Renal cortex interstitium (tissue), 15 donors: ENCODE measurements at places on chromosomes 12 and 14. TPM values are rescaled to one million over a fixed set of nuclear protein-coding genes. Genes with fewer than 3 reads are reported as not detected.

GRCh38 chr12:75937486-75937885 is 94.1 kb downstream of the PHLDA1 start:
- no peak for DNase-seq

- no peak for DNase-seq
Measured at GRCh38 chr14:96622926-96623325, 120.7 kb downstream of the PAPOLA start.

- no peak for DNase-seq
Measured at GRCh38 chr14:44438221-44438620, 68.9 kb downstream of the FSCB start.

- DNase-seq, result no peak
Measured at GRCh38 chr12:116459916-116460663, 99.1 kb upstream of the MAP1LC3B2 start.

GRCh38 chr12:8609061-8609570 is 3.5 kb downstream of the AICDA start:
- no peak for DNase-seq

Gene RASAL1
- 27.3 TPM for polyA plus RNA-seq

Gene HELB
- polyA plus RNA-seq, result 3.4 TPM
